Activated CD4-positive, alpha-beta T cell treated with anti-CD3 and anti-CD28 coated beads, Interleukin-2, amount 50 U/mL, for 1 hour (primary cell): ENCODE measurements at places on chromosomes 2 and 18.

GRCh38 chr2:1675633-1676032, 68.7 kb downstream of the PXDN start:
- DNase-seq, result no peak

GRCh38 chr2:39632876-39633275, 32.8 kb upstream of the TMEM178A start:
- no peak for DNase-seq

- no peak for DNase-seq
Measured at GRCh38 chr2:172680436-172681068, 55.1 kb upstream of the RAPGEF4 start.

GRCh38 chr2:28717339-28717758, 34.3 kb upstream of the PPP1CB start:
- DNase-seq, result no peak

- no peak for DNase-seq
Measured at GRCh38 chr2:53515435-53516332, 251.9 kb upstream of the CHAC2 start.

GRCh38 chr2:198162276-198162675, 357.9 kb downstream of the PLCL1 start:
- DNase-seq, result no peak

GRCh38 chr2:15747603-15748471, 156.2 kb downstream of the DDX1 start:
- DNase-seq, result no peak

DNA sequence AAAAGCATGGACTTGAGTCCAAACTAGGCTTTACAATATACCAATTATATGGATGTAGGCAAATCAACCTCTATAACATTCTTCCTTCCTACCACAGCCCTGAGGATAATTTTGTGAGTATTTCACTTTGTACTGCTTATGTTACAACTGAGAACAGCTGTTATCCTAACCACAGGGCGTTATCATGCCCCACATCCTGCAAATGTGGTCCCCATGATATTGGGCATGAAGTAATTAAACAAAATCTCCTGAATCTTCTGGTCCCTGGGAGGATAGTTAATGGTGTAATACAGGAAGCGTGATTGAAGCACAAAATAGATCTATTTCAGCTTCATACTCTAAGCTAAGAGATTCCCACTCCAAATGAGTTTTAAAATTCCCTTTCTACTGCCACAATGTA, 223.6 kb downstream of the CDH20 start:
- DNase-seq, result no peak

GRCh38 chr2:206392118-206392517, 51.2 kb upstream of the ADAM23 start:
- DNase-seq, result peak; percentile 4

DNA sequence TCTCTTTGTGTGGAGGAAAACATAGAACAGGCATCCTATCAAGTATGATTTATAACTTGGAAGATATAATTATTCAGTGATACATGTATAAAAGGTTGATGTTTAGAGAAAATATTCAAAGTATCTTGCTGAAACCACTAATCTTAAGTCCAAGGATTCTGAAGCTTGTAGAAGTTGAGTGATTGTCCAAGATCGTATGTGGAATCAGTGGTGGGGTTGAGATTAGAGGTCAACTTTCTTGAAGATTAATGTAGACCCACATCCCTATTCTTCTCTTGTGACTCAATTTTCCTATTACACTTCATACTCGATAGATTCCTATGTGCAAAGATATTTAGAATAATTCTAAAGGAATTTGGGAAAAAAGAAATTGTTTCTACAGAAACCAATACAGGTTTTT, 1565.9 kb upstream of the ACVR2A start:
- no peak for DNase-seq

- no peak for DNase-seq
Measured at GRCh38 chr2:102294802-102295489, 16.4 kb upstream of the IL1RL1 start.

DNA sequence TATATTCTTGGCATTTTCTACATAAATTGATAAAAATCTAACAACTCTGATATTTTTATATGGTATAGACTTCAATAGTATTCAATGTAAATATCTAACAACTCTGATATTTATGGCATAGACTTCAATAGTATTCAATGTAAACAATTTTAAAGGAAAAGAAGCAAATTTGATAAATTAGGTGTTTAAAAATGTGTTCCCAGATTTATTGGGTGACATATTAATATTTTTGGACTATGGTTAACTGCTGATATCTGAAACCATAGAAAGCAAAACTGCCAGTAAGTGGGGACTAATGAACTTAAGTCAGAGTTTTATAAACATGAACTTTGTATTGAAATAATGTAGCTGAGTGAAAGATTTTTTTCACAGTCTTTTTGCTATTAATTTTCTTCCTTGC, 1576.0 kb upstream of the DDX18 start:
- no peak for DNase-seq

DNA sequence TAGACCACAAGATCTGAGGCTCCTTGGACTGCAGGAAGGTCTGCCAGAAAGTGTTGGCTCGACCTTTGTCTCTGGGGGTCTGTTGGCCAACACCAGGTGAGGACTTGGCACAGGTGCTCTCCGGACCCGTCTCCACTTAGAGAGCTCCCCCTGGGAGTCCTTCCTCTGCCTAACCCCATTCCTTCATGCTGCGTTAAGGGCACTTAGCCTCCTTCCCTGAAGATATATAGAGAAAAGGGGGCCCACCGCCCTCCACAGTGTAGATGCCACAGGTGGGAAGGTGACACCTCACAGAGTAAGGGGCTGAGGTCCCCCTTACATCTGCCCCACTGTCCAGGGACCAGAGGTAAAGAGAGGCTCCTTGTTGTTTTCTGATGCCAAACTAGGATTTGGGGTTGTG, 8.2 kb downstream of the IGFBP5 start:
- no peak for DNase-seq

GRCh38 chr2:120920454-120921148, 184.9 kb downstream of the GLI2 start:
- DNase-seq, result no peak

DNA sequence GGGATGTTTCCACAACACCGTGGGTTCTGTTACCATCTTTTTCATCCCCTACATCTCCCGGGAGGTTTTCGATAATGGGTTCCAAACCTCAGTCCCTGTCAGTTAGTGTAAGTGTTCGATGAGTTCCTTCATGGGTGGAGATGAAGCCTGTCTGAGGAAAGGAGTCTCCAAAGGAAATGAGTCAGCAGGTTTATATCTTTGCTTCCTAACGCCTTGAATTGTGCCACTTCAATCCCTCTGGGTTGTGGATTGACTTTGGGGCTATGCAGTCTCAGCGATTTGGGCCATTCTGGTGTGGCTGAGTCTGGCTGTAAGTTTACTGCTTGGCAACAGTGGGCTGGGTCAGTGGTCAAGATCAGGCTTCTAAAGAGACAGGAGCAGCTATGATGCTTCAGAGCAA, 1.2 kb downstream of the SERPINB5 start:
- DNase-seq, result no peak
